ENCODE measurements at places on chromosomes 7 and 10. TPM values are rescaled to one million over a fixed set of nuclear protein-coding genes. Genes with fewer than 3 reads are reported as not detected.

TFPI2 gene
- total RNA-seq = 255 TPM

OR6V1 gene
- total RNA-seq = not detected

ASAH2B gene
- 3.6 TPM for total RNA-seq

PRLHR gene
- not detected for total RNA-seq

IKZF1 gene
- total RNA-seq = not detected

TUBAL3 gene
- total RNA-seq = 0.49 TPM

IRF5 gene
- total RNA-seq = 14.9 TPM

TAS2R41 gene
- total RNA-seq = not detected

ATG9B gene
- total RNA-seq = 0.80 TPM

NUTM2E gene
- 0.52 TPM for total RNA-seq

SSMEM1 gene
- total RNA-seq = not detected

AKR1C4 gene
- total RNA-seq = 0.37 TPM

ELAPOR2 gene
- total RNA-seq = not detected

SFTPA1 gene
- not detected for total RNA-seq

HOXA1 gene
- 4.0 TPM for total RNA-seq

NRP1 gene
- 91.9 TPM for total RNA-seq

SOSTDC1 gene
- total RNA-seq = not detected

MBL2 gene
- not detected for total RNA-seq

CYP3A5 gene
- total RNA-seq = 1.4 TPM

EPHA1 gene
- total RNA-seq = not detected

ELMO1 gene
- total RNA-seq = 2.2 TPM

CPA4 gene
- 6.1 TPM for total RNA-seq

KIF11 gene
- total RNA-seq = 36.9 TPM

ABCB1 gene
- total RNA-seq = not detected

CAMK1D gene
- total RNA-seq = 7.9 TPM

PIK3AP1 gene
- total RNA-seq = 0.36 TPM

COL17A1 gene
- total RNA-seq = 3.8 TPM

TDRD1 gene
- not detected for total RNA-seq

FRAT1 gene
- total RNA-seq = 2.0 TPM

DYDC2 gene
- 0.06 TPM for total RNA-seq

IQUB gene
- not detected for total RNA-seq

ZNF277 gene
- total RNA-seq = 11.2 TPM

JCAD gene
- 7.9 TPM for total RNA-seq

IGFBP1 gene
- total RNA-seq = 30.8 TPM

STN1 gene
- total RNA-seq = 19.1 TPM

LBX1 gene
- total RNA-seq = not detected

KLF14 gene
- not detected for total RNA-seq

IFIT1B gene
- not detected for total RNA-seq

NCOA4 gene
- total RNA-seq = 107 TPM

ZNF33B gene
- 5.2 TPM for total RNA-seq

FAM241B gene
- 20.1 TPM for total RNA-seq

PON1 gene
- total RNA-seq = 0.34 TPM

SORBS1 gene
- total RNA-seq = 0.91 TPM

CHRM2 gene
- total RNA-seq = not detected

TUBB8 gene
- not detected for total RNA-seq

ALOX5 gene
- 0.22 TPM for total RNA-seq

NET1 gene
- total RNA-seq = 86.8 TPM

FOXP2 gene
- total RNA-seq = not detected

SFRP5 gene
- 1.7 TPM for total RNA-seq

AGR3 gene
- total RNA-seq = not detected

FAM131B gene
- 0.48 TPM for total RNA-seq

HIP1 gene
- 17.6 TPM for total RNA-seq

CDC14C gene
- total RNA-seq = not detected

Data from A549 treated with CpdA at 1 μM for 4 hours (cell line).